Mesangial cell (primary cell): ENCODE measurements at places on chromosomes 12 and 14. TPM values are rescaled to one million over a fixed set of nuclear protein-coding genes. Genes with fewer than 3 reads are reported as not detected.

Gene SUOX
- total RNA-seq = 14.5 and 18.4 TPM in 2 replicates

Gene BHLHE41
- 1.5 and 3.5 TPM in 2 replicates for total RNA-seq

Gene HOXC6
- total RNA-seq = 2.6 and 3.9 TPM in 2 replicates

Gene MGST1
- total RNA-seq = 39.4 and 58.0 TPM in 2 replicates

Gene ARHGDIB
- 17.9 and 25.1 TPM in 2 replicates for total RNA-seq

Gene ADAM20
- under 0.01 and 0.25 TPM in 2 replicates for total RNA-seq

Gene GYS2
- not detected in 2 replicates for total RNA-seq

Gene PIP4P1
- 18.9 and 20.2 TPM in 2 replicates for total RNA-seq

Gene KRT6B
- total RNA-seq = not detected in 2 replicates

Gene NAV3
- total RNA-seq = 12.3 and 25.1 TPM in 2 replicates

Gene ALG10B
- 2.0 and 4.4 TPM in 2 replicates for total RNA-seq

Gene ALX1
- total RNA-seq = 0.38 TPM in 1 of 2 replicates, not detected in the other

Gene GPR132
- total RNA-seq = 0.16 and 0.38 TPM in 2 replicates

Gene GLT8D2
- total RNA-seq = 2.1 and 10.9 TPM in 2 replicates

Gene NUDT4
- 31.0 and 36.4 TPM in 2 replicates for total RNA-seq

Gene PIWIL1
- total RNA-seq = not detected in 2 replicates

Gene TAS2R42
- not detected in 2 replicates for total RNA-seq

Gene ADAMTS20
- total RNA-seq = not detected in 2 replicates

Gene AHNAK2
- 29.8 and 129 TPM in 2 replicates for total RNA-seq

Gene SERPINA12
- not detected in 2 replicates for total RNA-seq

Gene ACTR6
- 6.4 and 8.0 TPM in 2 replicates for total RNA-seq

Gene ADCY6
- 20.4 and 44.7 TPM in 2 replicates for total RNA-seq
